Brain microvascular endothelial cell (primary cell): ENCODE measurements at places on chromosomes 6 and 20.
A peak's percentile ranks its signal among the peaks of the same experiment; 100 is the strongest.

DNA sequence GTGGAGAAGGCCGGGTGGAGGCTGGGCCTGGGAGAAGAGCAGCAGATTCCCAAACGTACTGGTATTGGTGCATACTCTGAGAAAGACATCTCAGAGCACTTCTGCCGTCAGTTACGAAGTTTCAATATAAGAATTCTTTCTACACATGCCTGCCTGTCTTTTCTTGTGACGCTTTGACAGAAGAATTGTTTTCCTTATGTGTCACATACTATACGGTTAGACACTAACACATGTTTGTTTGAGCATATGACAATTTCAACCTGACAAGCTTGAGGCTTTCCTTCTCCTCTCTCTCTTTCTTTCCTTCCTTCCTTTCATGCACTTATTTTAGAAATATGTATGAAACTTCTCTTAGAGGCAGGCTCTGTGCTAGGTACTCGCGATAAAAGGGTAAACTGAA, 360.0 kb downstream of the QKI start:
- no peak for DNase-seq

- no peak for DNase-seq
Observed at GRCh38 chr6:29955783-29956182, 13.5 kb downstream of the HLA-A start.

DNA sequence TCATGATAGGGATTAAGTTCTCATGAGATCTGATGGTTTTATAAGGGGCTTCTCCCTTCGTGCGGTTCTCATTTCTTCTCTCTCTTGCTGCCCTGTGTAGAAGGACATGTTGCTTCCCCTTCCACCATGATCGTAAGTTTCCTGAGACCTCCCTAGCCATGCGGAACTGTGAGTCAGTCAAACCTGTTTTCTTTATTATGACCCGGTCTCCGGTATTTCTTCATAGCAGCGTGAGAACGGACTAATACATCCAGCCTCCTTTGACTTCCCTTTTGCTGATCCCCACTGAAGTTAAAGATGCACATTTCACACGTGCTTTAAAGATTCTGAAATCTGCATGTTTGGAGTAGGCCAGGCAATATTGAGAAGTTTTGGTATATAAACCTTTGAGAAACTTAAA, 543.1 kb downstream of the PRKN start:
- peak; percentile 89 for DNase-seq

DNA sequence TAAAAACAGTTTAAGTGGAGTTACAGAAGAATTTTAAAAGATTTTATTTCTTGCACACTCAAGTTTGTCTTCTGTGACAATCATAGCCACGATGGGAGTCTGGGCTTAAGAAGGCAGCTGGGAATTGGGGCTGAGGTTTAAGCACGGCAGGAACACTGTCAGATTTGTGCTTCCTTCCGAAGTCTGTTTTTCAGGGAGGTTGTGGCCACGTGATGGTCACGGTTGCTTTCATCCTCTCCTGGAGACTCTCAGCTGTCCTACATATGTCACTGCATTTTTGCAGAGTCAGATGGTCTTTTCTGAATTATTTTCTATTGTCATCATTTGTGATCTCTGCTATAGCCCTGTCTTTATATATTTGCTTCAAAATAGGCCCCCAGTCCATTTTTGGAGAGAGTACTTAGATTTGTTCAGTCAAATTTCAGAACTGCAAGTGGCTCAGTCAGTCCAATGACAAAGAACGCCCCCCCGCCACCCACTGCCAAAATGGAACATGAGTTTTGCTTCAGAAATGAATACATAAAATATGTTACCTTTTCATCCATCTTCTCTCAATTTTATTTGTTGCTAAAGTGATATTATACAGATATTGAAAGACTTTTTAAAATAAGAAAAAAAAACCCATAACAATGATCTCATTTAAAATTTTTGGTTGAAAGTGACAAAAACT, 111.8 kb upstream of the ZFP64 start:
- DNase-seq: no peak

DNA sequence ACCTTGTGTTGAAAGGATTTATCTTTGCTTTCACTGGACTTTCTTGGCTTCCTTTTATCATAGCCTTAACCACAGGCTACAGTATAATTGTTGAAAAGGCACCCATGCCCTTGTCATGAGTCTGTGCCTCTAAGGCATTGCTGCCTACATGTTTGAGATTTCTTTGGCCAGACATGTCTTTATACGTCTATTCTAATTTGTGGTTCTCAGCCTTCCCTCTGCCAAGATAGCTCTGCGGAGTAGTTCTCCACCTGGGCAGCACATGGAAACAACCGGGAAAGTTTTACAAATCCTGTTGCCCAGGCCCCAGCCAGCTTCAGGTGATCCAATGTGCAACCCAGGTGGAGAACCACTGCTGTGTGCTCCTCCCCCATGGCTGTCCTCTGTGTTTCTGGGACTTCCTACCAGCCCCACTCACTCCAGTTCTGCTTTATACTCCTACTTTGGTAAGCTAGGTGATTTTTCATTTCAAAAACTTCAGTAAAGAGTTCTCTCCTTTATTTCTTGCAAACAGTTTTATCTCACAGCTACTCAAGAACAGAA, 159.6 kb upstream of the MYLIP start:
- DNase-seq: no peak

GRCh38 chr6:63278916-63279315, 40.9 kb downstream of the LGSN start:
- no peak for DNase-seq

DNA sequence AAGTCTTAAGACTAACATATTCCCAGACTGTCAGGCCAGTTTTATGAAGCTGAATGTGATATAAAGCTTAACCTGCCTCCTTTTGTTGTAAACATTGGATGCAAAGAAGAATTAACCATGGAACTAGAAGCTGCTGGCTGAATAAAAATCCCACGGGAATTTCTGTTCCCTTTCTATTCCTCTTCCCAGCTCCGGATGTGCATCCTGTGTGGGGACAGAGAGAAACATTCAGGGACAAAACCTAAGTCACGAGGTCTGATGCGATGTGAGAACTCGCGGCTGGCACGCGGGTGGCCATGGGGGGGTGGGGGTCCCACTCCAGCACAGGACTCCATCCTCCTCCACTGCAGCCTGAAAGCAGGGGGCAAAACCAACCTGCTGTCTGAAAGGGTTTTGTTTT, 32.2 kb downstream of the RAMACL start:
- no peak for DNase-seq
